ENCODE measurements at places on chromosomes 11 and 22.

DNA sequence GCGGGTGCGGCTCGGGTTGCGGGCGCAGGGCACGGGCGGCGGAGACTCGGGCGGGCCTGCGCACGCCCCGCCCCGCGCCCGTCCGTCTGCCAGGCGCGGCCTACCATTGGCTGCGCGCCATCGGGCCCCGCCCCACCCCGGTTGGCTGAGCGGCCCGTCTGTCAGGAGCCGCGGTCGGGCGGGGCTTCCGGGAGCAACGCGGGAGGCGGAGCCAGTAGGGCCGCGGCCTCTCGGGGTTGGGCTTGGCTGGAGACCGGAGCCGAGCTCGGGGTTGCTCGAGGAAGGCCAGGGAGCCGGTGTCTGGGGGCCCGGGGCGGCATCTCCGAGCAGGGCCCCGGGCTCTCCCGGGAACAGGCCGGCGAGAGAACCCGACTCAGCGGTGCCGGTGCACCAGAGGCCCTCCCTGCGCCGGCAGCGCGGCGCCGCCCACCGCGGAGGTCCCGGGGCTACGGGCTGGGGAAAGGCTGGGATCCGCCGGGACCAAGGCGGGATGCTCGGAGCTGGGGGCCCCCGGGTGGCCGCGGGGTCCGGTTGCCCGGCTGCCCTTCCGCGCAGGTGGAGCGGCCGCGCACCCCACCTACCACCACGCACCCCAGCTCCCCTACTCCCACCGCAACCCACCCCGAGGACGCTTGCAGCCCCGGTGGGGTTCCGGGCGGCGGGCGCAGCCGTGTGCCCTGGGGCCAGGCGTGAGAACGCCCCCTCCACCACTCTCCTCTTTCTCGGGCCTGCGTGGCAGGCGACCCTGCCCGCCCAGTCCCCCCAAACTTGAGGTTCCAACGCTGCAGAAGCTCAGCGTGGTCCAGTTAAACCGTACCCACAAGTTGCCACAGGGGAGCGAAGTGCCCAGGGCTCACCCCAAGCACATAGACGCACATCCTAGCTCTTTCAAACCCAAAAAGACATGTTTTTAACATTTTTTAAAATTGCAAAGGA lies at the start of gene HRAS:
TSS of gene HRAS (minus strand) at position 58 of the 936 bp plus-strand sequence.
- peak; percentile 92 for DNase-seq

DNA sequence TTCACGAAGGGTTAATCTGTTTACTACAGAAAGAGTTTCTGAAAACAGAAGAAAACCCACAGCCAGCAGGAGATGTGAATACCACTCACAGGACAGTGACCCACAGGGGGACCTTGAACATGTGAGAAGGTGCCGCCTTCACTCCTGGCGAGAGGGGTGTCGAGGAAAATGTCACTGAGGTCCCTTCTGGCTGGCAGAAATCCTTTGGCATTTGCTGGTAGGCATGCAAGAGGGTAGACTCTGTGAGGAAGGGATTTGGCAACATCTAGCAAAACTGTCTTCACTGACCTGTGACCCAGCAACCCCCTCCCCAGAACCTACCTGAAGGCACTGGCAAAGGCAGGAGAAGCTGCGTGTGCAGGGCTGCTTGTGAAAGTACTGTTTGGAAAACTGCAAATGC lies 8.6 kb downstream of the KCNQ1 start:
- DNase-seq: no peak

DNA sequence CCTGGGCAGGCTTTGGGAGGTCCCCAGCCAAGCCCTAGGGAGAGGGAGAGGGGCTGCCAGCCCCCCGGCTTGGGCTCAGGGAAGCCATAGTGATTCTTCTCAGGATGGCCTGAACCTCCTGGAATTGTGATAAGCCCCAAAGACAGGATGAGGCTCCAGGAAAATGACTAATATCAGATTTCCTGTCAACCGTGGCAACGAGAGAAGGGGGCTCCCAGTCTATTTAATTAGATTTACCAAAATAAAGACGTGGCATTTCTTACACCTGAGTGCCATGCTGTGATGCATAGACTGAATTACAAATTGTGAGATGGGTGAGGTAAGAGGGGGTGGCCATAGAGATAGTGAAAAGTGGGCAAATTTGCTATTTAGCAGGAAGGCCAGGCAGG lies 20.4 kb downstream of the SERPINH1 start:
- no peak for DNase-seq

- DNase-seq: no peak
These were observed 28.7 kb downstream of the MPPED1 start for GRCh38 chr22:43440556-43440955.

- DNase-seq: no peak
These were observed 106.9 kb upstream of the SORL1-AS1 start for GRCh38 chr11:121559606-121560200.

DNA sequence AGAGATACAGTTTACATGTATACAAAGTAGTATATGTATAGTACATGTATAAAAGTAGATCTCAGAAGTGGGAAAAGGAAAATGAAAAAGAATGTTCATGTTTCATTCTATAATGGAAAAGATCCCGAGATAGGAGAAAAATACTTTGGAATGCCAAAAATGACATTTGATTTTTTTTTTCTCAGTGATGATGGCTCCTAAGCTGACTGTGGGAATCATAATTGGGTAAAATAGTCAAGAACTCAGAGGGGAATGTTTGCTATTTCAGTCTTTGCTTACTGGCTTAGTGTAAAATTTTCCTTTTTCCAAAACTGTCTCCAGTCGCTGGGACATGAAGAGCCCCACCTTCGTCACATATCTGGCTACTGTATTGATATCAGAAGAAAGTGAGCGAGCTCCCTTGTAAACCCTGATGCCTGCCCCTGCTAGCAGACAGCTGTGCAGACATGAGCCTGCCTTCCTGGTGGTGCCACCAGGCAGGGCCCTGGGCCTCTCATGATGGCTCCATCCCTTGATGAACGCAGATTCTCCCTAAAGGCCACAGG lies 944.6 kb downstream of the NTM start:
- DNase-seq: no peak

DNA sequence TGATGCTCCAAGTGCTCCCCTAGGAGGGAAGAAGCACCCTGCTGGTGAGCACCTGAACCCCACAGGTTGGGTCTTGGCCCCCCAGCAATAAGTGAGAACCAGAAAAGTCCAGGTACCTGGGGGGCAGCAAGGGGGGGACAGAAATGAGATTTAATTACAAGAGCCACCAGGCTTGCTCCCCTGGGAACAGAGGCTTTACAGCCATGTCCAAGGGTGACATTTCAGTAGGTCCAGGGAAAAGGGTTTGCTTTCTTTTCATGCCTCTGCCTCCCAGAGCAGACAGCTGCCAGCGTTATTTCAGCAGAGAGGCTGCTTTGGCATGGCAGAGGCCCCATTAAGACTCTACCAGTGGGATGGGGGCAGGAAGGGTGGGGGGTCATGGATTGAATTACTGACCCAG lies 437.7 kb downstream of the BUD13 start:
- no peak for DNase-seq

DNA sequence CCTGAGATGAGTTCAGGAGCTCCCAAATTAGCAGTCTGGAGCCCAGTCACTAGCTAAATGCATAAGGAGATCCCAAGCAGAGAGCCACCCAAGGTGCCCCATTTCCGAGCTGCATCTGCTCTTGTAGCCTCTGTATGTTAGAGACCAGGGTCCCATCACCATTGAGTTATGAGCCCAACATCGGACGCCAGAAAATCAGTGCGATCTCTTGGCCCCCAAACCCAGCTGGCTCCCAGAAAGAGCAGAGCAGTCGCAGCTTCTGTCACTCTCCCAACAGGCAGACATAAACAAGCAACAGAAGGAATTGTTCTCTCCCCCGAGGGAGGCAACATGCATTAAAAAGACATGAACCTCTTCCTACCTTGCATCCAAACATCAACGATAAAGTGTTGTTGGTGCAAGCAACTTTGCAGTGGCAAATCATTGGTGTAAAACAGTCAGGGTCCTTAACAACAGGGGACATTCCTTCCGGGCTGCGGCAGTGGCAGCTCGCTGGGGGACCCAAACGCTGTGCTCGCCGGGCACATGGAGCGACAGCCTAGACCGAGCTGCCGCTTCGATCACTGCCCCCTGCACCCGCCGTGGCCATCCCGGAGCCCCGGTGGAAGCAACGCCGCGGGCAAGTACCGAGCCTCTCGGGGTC lies 907.1 kb downstream of the DLG2 start:
- DNase-seq: no peak

DNA sequence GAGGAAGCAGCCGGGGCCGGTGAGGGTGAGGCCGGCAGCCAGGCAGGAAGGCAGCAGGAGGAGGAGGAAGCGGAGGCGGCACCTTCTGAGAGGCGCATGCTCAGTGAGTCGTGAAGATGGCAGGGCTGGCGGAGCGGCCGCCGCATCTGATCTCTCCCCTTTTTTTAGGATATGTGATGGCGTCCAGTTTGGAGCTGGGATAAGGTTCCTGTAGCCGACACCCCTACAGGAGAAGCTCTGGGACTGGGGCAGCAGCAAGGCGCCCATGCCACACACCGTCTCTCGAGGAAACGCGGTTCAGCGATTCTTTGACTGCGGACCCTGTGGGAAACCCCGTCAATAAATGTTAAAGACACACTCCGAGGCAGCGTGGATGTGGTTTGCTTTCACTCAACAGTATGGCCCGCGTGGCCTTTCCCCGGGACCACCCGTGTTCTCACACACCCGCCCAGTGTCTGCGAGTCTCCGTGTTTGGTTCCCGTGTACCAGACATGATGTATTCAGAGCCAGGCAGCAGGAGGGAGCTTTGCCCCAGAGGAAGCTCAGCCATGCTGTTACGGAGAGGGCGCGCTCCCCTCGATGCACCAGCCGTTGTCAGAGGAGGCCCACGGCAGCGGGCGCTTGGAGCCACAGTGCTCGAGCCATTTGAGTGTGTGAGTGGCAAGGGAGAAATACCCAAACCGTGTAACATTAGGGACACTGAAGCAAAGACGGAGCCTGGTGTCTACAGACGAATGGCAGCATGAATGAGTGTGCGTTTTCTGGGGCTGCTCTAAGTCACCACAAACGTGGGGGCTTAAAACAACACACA lies 27.7 kb upstream of the PARVB start:
- peak; percentile 52 for DNase-seq

DNA sequence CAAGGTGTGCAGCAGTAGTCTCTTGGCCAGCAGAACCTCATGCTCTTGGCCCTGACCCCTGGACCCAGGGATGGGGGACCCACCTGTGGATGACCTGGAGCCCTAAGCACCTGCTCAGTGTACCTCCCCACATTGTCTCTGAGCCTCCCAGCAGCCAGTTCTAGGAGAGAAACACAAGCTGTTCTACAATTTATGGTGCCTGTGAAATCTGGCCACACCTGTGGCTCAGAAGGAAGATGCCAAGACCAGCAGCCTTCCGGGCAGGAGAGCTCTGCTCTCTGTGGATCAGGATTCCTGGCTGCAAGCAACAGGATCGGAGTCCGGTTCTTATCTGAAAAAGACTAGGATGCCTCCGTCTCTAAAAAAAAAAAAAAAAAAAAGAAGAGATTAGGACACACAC lies 103.6 kb upstream of the ANO1 start:
- DNase-seq: no peak

DNA sequence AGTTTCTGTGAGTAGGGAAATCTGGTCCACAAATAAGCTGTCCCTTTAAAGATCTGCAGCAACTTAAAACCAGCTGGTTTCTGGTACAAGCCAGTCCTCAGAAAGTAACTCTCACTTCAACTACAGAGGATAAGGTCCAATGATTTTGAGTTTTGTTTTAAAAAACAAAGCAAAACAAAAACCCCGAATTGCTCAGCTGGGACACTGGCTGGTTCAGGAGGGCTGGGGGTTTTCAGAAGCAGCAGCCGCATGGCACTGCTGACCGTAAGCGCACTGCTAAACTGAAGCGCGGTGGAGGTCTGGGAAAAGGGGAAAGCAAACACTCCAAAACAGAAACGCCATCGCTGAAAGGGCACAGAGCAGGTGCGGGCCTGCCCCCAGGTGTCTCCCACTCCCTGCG lies 59.7 kb downstream of the MICAL3 start:
- DNase-seq: no peak

- DNase-seq: no peak
These were observed 131.9 kb downstream of the ADAMTS15 start for GRCh38 chr11:130580372-130580771.

- no peak for DNase-seq
These were observed 145.5 kb downstream of the LARGE1 start for GRCh38 chr22:33774781-33775180.

GRCh38 chr11:86011175-86011574 lies 57.7 kb downstream of the PICALM start:
- no peak for DNase-seq

DNA sequence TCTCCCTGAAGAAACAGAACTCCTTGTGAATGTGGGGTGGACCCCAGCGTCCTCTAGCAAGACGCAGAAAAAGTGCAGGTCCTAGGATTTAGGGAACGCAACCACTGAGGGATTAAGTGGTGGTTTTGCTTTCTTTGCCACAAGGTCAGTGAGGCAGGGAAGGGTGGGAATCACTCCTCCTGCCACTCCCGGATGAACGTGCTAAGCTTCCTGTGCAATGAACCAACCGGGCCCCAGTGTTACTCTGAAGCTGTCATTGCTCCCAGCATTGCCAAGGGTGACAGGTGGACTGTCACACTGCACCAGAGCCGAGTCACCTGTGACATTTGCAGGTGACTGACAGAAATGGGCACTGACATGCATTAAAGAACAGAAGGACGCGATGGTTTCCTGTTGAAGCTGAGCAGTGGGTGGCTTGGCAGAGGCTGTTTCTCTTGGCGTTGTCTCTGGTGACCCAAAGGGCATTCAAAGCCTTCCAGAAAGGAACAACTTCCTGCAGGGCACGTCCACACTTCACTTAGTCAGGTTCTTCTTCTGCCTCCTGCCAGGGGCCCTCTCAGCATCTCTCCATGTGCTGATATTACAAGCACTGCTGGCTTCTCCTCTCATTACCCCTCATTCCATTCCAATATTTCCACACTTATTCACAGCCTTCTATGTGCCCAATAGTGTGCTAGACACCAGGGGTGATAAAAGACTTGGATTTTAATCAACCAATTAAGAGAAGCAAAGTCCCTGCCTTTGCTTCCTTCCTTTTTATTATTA lies 9.7 kb downstream of the KIRREL3 start:
- no peak for DNase-seq

- DNase-seq: no peak
These were observed 375.5 kb upstream of the NARS2 start for GRCh38 chr11:78949976-78950690.

DNA sequence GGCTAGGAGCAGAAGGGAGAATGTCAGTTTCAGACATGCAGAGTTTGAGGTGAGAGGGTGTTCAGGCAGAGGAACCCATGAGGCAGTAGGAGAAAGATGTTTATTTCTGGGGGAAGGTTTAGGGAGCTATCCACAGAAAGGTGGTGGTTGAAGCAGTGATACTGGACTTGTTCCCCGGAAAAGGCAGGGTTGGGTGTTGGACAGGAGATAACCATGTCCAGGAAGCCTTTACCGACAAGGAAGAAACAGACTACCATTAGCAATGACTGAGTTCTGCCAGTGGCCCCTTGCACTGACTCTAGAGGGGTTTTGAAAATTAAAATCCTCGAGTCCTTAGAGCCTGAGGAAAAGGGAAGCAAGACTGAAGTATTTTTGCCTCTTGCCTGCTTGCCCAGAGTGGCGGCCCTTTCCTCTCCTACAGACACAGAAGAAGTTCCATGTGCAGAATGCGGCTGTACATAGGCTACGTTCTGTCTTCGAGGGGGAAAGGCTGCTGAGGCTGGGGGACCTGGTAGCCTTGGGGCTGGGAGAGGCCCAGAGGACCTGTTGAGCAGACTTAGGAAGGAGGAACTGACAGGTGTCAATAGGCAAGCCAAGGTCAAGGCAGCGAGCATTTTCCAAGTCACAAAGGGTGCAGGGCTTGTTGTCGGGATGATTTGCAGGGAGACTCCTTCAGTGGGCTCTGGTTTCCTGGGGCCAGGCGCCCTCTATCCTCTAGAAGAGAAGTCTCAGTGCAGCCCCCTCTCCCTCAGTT lies 146.7 kb downstream of the LDLRAD3 start:
- no peak for DNase-seq

Data from stimulated activated CD8-positive, alpha-beta memory T cell treated with anti-CD3 and anti-CD28 coated beads, Interleukin-12 subunit alpha, Interleukin-12 subunit beta, amount 100 ng/mL, for 4 hours (primary cell).